ENCODE measurements at places on chromosomes 1 and 21.

DNA sequence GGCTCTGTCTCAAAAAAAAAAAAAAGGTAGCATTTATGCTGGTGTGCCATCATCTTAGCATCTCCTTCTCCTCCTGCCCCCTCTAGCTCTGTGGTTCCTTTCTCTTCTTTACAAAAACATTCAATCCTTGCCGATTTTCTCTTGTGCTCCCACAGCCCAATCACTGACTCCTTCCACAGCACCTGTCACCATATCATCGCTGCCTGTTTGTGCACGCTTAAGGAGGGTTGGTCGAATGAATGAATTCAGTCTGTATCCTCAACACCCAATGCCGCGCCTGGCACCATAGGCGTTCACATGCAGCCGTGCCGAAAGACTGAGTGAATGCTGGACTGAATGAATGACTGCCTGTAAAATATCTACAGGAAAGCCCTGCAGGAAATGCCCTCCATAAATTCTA, 7.9 kb downstream of the RNU5D-1 start:
- no peak for DNase-seq

- DNase-seq = no peak
Observed at GRCh38 chr1:102872526-102872925, 235.8 kb downstream of the COL11A1 start.

DNA sequence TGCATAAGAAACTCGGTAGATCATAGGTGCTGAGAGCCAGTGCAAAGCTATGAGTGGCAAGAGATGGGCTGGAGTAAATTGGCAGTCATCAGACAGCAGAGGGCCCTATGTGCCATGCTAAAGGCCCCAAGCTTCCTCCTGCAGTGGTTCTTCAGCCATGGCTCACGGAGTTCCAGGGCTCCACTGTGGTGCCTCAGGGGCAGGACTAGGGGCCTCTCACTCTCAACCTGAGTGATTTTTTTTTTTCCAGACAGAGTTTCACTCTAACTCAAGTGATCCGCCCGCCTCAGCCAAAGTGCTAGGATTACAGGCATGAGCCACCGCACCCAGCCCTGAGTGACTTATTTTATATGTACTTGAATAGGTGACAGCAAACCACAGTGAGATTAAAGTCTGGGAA, 10.4 kb upstream of the GJA8 start:
- no peak for DNase-seq

- DNase-seq = no peak
Observed at GRCh38 chr21:15894596-15894995, 164.8 kb downstream of the USP25 start.

- no peak for DNase-seq
Observed at GRCh38 chr1:181659321-181659957, 176.1 kb downstream of the CACNA1E start.

DNA sequence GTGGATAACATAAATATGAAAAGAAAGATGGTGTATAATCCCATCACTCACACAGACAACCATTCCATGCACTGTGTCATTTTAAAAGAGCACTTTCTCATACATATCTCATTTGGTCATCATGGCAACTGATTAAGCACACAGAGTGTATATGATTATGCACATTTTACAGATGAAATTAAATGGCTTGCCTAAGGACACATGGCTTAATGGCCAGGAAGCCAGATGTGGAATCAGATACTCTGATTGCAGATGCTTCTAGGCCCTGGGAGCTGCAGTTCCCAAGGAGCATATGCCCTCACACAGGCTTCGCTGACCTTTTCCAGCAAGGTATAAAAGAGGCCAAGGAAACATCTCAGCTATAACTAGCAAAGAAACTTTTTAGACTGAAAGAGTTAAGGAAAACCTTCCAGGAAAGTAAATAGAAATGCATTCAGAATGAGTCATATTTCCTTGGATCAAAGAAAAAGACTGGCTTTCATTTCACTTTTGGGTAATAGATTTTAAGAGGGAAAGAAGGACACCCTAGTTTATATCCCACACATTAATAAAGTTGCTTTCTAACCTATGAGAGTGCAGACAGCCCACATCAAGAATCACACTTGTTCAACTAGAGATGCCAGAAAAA, 19.6 kb upstream of the FAM89A start:
- DNase-seq = no peak

- no peak for DNase-seq
Observed at GRCh38 chr1:217534566-217534965, 96.3 kb downstream of the GPATCH2 start.

GRCh38 chr1:100542285-100542684, 4.3 kb downstream of the GPR88 start:
- DNase-seq = no peak

GRCh38 chr1:115506924-115507589, 134.7 kb upstream of the VANGL1 start:
- DNase-seq = no peak

- DNase-seq = no peak
Observed at GRCh38 chr1:58695206-58695605, 4.7 kb downstream of the MYSM1 start.

- no peak for DNase-seq
Observed at GRCh38 chr1:115086176-115086830, 3.0 kb downstream of the TSPAN2 start.

DNA sequence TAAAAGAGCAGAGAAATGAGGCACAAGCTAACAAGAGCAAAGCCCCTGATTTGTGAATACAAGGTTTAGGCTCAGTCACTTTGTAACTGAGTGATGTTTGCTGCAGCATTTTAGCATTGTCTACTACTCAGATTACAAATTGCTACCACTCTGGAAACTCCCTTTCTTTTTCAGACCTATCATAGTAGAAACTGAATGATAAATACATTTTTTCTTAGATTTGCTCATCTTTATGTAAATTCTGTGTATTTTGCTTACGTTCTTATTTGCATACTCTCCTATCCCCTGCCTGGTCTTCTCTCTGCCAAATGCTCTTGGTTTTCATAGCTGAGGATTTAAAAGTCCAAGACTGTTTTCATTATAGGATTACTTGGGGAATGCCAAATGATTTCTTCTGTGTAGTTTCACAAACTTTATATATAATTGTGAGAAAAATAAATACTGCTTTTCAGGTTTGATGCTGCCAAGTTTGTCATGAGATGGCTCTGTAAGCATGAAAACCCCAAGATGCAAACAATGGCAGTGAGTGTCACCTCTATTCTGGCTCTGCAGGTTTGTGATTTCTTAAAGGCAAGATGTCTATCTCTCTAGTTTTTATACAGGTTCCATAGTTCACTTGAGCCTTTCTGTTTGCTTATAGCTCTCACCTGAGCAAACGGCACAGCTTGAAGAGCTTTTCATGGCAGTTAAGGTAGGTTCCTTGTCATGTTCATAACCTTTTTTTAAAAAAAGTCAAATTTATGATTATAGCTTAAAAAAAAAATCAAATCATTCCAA, 24.7 kb downstream of the ZYG11A start:
- DNase-seq = no peak

GRCh38 chr21:18529254-18529653, 125.7 kb upstream of the TMPRSS15 start:
- DNase-seq = no peak

- no peak for DNase-seq
Observed at GRCh38 chr1:197907846-197908616, 5.6 kb downstream of the C1orf53 start.

GRCh38 chr1:168826269-168826668, 97.3 kb upstream of the DPT start:
- no peak for DNase-seq

GRCh38 chr21:14403681-14404318, 20.9 kb upstream of the HSPA13 start:
- no peak for DNase-seq

GRCh38 chr1:117669572-117669971, 63.7 kb downstream of the TENT5C start:
- no peak for DNase-seq

GRCh38 chr21:17492415-17493168, 20.3 kb upstream of the CXADR start:
- no peak for DNase-seq

- DNase-seq = no peak
Observed at GRCh38 chr21:31938330-31939301, 65.8 kb downstream of the HUNK start.

GRCh38 chr1:87560601-87561360, 232.1 kb downstream of the LMO4 start:
- DNase-seq = no peak

GRCh38 chr21:22725436-22725835, 1727.2 kb downstream of the NCAM2 start:
- DNase-seq = no peak

DNA sequence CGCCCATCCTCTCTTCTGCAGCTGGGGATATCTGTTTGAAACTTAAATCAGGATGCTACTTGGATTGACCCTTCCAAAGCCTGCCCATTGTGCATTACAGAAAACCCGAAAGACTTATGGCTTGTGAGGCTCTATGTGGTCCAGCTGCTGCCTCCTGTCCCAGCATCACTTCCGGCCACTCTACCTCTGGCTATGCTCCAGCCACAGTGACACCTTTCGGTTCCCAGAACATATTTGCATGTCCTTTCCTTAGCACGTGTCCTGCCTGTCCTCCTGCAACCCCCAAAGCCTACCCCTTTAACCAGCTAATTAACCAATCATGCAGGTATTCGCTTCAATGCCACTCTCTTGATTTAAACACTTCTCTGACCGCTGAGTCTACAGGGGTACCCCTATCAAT, 167.6 kb downstream of the PRDM2 start:
- DNase-seq = no peak

- DNase-seq = no peak
Observed at GRCh38 chr1:42713293-42713692, 26.7 kb downstream of the CLDN19 start.

- no peak for DNase-seq
Observed at GRCh38 chr1:24393892-24394291, 19.7 kb downstream of the STPG1 start.

DNA sequence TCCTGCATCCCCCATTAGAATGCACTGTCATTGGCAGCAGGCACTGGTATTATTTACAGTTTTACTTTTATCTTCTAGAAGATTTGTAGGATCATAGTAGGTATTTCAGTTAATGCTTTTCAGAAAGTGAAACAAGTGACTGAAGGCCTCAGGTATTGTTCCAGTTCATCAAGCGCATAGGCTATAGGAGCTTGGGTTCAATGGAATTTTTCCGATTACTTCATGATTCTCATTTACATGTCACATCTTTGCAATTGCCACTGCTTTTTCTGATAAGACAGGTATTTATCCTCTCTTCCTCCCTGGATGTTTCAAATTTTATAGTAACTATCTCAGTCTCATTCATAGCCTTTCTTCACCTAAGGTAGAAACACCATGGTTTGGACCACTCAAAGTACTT, 161.3 kb downstream of the NTPCR start:
- DNase-seq = no peak

- no peak for DNase-seq
Observed at GRCh38 chr1:30609336-30609998, 113.9 kb downstream of the MATN1 start.

GRCh38 chr1:85581802-85582686, 1.5 kb downstream of the CCN1 start:
- no peak for DNase-seq

GRCh38 chr1:106937104-106937503, 119.4 kb upstream of the PRMT6 start:
- no peak for DNase-seq

DNA sequence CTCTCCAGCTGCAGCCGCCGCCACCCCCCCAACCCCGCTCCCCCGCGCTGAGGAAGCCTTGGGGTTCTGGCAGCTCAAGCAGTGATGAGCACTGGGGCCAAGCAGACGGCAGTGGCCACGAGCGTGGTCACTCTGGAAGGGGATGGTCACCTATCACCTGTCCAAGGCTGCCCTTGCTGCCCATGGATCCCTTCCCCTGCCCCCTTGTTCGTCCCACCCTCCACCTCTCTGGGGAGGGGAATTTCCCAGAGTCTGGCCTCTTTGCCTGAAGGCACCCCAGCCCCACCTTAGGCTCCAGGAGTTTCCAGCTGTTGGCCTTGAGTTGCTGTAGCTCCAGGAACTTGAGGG, 7.2 kb upstream of the SMIM12 start:
- no peak for DNase-seq
